Right lobe of liver (tissue), 6 donors: ENCODE measurements at places on chromosomes 13 and 19.

GRCh38 chr19:8113017-8113416 lies 36.4 kb downstream of the FBN3 start:
- DNase-seq, result peak; percentile 2

DNA sequence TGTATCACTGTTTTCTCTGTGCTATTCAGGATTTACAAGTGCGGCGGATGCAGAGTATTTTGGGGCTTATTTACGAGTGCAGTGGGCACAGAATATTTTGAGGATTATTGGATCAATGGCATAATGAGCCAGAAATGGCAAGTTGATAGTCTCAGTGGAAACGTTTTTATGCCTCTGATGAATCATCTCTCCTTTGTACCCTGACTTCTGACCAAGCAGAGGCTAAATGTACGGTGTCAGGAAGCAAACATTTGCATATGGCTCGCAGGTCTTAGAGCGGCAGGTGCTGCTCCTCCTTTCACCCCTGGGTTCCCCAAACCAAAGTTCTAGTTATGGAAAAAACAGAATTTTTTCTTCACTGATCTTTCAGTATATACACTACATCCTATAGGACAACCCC lies 94.5 kb downstream of the LIG4 start:
- DNase-seq, result no peak

DNA sequence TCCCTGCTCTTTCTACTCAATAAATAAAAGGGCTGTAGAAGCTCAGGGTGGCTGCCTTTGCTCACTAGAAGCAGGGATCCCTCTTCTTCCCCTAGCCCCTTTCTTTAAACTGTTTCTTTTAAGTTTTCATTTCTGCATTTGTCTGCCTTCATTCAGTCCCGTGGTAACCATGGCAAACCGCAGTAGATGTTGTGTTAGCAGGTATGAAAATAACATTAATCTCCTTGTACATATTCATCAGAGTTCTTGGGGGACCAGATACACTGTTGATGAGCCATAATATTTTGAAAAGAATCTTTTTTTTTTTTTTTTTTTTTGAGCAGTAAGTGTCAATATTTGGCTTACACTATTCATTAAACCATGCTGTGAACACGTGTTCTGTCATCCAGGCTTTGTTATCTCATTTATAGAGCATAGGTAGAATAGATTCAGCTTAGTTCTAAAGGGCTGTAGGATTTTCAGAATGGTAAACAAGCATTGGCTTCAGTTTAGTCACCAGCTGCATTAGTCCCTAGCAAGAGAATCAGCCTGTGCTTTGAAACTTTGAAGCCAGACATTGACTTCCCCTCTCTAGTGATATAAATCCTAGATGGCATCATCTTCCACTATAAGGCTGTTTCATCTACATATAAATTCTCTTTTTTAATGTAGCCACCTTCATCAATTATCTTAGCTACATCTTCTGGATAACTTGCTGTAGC lies 59.4 kb upstream of the SPRY2 start:
- DNase-seq, result no peak

- no peak for DNase-seq
Measured at GRCh38 chr13:90719461-90719860, 628.0 kb upstream of the MIR17HG start.

GRCh38 chr13:27120811-27121210 lies 50.8 kb downstream of the USP12 start:
- no peak for DNase-seq

GRCh38 chr13:60172111-60172510 lies 8.4 kb upstream of the DIAPH3 start:
- DNase-seq, result no peak

- DNase-seq, result no peak
Measured at GRCh38 chr13:18236528-18236815, 945.2 kb downstream of the TUBA3C start.

DNA sequence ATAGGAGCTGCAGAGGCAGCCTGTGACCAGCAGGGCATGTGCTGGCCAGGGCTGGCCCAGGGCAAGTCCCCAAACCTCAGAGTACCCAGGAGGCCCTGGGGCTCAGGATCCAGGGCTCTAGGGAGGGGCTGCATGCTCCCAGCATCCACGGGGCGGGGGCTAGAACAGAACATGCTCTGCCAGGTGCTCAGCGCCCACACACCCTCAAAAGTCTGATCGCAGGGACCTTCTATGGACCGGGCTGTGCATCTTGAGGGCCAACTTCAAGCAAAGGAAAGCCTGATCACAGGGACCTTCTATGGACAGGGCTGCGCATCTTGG lies 33.5 kb downstream of the ELL start:
- no peak for DNase-seq

GRCh38 chr13:49530457-49530856 lies 34.7 kb downstream of the PHF11 start:
- no peak for DNase-seq

- DNase-seq, result no peak
Measured at GRCh38 chr13:35014606-35015213, 72.6 kb downstream of the NBEA start.

DNA sequence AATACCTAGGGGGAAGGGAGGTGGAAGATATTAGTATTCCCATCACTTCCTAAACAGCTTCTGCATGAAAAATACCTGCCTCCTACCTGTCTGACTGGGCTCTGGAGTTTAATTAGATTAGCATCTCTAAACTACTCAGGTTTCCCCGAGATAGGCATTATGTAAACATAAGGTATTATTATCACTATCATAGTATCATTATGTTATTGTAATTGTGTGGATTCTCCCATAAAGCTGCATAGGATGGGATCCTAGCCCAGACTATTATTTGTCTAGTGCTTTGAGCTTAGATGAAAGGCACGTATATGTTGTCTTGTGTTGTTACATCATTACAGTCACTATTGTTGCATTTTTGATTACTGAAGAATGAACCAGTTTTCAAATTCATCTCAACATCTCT lies 115.2 kb upstream of the SOX21 start:
- no peak for DNase-seq

GRCh38 chr13:34065928-34066327 lies 248.0 kb downstream of the RFC3 start:
- DNase-seq, result no peak

DNA sequence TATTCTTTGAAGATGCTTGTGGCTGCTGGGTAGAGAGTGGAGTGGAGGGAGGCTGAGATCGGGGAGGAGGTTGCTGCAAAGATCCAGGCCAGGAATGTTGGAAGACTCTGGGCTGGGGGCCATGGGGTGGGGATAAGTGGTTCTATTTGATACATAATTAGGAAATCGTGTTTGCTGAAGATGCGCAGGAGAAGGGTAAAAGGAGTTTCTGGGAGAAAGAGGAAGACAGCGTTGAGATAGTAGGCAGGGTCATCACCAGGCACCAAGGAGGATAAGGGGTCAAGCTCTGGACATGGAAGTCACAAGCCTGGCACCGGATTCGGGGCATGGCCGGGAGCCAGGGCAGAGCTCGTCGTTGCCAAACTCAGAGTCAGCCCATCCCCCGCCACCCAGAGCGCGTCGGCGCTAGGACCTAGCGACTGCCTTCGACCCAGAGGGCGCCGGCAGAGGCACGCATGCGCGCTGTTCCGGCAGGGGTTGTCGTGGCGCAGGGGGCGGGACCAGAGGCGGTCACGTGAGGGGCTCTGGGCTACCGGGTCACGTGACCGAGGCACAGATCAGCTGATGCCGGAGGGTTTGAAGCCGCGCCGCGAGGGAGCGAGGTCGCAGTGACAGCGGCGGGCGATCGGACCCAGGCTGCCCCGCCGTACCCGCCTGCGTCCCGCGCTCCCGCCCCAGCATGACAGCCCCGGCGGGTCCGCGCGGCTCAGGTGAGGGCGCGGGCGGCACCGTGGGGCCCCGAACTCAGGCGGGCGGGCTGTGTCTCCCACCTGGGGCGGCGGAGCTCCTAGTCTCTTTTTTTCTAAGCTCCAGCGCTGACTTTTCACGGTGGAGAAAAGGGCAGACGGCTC lies at the start of gene MCOLN1:
Gene MCOLN1 (plus strand): TSS at position 553 of the 851 bp plus-strand sequence. CDS start 127 bp downstream, at position 680.
- DNase-seq, result peak; percentile 99

DNA sequence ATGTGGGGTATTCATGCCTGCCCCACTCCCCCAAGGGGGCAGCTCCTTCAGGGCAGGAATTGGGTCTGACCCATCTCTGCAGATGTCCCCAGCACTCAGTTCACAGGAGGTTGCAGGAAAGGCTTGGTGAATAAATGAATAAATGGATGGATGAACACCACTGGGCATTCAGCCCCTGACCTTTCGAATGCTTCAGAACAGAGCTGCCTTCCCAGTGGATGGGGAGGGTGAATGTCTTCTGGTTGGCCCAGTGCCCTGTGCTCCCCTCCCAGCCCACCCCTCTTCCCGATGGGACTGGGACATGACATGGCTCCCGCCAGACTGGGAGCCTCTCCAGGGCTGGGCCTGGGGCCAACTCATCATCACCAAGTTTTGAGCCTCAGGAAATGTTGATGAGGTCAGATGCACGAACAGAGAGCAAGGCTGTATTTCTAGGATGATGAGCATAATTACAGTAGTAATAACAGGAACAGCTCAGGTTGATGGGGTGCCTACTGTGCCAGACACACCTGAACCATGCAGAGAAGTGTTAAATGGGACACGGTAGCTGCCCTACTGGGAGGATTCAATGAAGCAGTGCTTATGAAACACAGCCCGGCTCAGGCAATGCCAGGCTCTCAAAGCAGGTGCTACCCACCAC lies 25.7 kb downstream of the VRK3 start:
- DNase-seq, result no peak

GRCh38 chr13:108574856-108575255 lies 54.6 kb upstream of the MYO16 start:
- no peak for DNase-seq

- DNase-seq, result no peak
Measured at GRCh38 chr13:95295026-95295425, 6.2 kb downstream of the ABCC4 start.

- no peak for DNase-seq
Measured at GRCh38 chr13:97911311-97912138, 42.0 kb upstream of the IPO5 start.

DNA sequence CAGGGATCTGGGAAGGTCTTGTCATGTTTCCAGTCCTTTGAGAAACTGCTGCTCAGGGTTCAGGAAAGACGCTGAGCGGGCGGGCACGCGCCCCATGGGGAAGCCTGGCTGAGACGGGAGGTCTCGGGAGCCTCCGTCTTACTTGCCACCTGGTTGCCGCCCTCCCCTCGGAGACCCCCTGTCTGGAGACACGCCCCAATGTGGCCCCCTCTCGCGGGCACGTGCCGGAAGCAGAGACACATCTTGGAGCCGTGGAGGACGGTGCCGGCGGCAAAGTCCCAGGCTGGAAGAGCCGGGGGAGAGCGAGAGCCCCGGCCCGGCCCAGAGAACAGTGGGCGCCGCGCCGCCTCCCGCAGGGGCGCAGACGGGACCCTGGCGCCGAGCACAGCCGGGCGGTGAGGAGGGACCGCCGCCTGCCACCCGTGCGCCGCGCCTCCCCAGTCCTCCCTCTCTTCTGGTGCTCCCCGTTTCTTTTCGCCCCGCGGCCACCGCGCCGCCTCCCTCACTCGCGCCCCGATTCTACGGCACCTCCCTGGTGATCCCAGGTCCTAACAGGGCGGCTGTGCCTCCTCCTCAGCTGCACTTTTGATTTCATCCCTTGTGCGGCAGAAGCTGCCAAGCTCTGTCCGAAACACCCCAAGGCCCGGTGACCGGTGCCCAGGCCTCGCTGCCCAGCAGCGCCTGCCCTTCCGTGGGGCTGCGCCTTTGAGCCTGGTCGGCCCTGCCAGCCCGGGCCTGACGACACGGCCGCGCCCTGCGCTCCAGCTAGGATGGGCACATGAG lies 15.5 kb downstream of the GJB2 start:
- no peak for DNase-seq

- DNase-seq, result no peak
Measured at GRCh38 chr19:40872209-40872608, 9.8 kb downstream of the CYP2A7 start.

DNA sequence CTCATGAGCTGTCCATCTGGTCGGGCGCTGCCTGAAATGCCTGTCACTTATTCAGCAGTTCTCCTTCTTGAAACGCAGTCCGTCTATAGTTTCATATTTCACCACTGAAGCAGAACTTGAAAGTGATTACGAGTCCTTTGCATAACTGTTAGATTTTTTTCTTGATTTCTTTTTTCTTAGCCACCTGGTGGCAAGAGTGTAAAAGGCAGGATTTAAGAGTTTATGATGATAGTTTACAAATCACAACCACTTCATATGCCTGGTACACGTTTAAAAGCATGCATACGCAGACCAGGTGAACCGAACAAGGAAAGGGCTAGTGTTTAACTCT lies 45.8 kb downstream of the GGACT start:
- DNase-seq, result no peak

DNA sequence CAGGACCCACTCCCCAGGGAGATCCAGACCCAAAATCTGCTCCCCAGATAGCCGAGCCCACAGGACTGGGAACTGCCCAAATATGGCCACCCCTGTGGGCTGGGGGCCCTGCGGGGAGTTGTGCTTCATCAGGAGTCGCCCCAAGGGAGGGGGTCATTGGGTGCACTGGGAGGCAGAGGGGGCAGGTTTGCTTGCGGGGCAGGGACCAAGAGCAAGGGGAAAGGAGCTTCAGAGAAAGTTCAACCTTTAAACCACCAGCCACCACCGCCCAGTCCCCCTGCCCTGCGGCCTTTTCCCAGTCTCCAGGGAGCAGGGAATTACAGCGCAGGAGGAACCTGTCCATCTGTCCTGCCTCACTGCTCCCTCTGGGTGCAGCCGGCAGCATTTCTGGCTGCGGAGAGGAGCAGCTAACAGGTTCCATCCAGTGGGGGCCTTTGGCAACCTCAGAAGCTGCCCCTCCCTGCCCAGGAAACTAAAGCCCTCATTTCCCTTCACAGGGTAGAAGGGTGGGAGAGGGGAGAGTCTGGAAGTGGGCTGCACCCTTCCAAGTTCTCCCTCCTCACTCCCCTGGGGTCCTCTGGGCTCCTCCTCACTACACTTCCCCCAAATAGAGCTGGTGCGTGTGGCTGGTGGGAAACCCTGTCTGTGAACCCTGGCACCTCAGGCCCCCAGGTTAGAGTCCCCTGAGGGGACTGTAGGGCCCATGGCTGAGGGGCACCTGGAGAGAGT lies 13.8 kb upstream of the ASF1B start:
- DNase-seq, result no peak

- DNase-seq, result peak; percentile 85
Measured at GRCh38 chr13:32587011-32587810, 959 bp downstream of the PDS5B start.

- DNase-seq, result peak; percentile 89
Measured at GRCh38 chr19:18274781-18275356, 617 bp upstream of the IQCN start.

- DNase-seq, result no peak
Measured at GRCh38 chr13:25420161-25420560, 48.4 kb downstream of the ATP8A2 start.

DNA sequence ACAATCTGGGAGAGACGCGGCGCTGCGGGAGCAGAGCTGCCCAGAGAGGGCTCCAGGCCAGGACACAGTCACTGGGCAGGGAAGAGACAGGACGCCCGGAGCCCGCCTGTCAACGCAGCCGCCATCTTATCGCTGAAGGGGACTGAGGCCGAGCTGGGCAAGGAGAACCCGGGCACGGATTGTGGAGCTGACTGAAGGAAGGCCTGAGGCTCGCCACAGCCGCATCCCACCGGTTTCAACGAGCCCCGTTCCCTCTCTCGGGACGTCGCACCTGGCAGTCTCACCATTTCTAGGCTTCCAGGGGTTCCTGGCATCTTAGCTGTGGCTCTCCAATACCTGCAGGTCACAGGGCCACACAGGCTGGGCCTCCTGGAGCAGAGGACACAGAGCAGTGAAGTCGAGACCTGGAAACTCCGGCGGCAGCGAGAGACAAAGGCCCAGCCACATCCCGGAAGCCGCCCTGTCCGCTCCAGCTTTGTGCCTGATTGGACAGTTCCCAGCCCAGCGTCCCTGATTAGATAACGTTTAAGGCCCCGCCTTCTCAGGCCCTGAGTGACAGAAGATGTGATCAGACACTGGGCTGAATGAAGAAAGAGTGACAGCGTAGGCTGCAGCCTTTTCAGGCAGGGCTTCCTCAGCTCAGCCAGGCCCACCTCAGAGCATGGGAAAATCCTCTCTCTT lies at the start of gene ZNF91:
Gene ZNF91 (minus strand): TSS at position 431 of the 681 bp plus-strand sequence. CDS start 117 bp downstream, at position 314.
- peak; percentile 97 for DNase-seq
